HTR-8/SVneo (cell line): ENCODE measurements at places on chromosomes 5 and 9.

GRCh38 chr9:127815512-127816361 is 13.1 kb downstream of the FPGS start:
- no peak for DNase-seq

GRCh38 chr5:134567641-134568336 is 42.3 kb downstream of the JADE2 start:
- DNase-seq, result no peak

DNA sequence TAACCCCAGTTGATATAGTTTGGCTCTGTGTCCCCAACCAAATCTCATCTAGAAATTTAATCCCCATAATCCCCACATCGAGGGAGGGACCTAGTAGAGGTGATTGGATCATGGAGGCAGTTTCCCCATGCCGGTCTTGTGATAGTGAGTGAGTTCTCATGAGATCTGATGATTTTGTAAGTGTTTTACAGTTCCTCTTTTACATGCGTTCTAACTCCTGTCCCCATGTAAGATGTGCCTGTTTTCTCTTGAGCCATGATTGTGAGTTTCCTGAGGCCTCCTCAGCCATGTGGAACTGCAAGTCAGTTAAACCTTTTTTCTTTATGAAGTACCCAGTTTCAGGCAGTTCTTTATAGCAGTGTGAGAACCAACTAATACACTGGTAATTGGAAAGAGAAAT is 73.6 kb downstream of the CDH12 start:
- DNase-seq, result no peak

DNA sequence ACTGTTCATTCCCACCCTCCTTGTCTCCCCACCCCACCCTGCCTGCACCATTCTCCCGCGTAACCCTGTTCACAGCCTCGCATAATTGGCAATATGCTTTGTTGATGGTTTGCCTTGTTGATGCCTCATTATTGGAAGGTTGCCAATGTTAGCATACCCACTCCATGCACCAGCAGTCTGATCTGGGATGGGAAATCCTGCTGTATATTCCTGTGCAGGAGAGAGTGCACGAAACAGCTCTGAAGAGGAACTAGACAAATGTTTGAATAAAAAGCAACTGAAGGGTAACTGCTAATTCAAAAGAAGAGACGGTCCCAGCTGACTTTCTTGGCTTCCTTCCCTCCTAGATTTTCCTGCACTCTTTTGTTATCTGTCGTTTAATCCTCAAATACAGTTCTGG is 271.7 kb upstream of the TLE4 start:
- DNase-seq, result no peak
